ENCODE measurements at places on chromosomes 2 and 18.

DNA sequence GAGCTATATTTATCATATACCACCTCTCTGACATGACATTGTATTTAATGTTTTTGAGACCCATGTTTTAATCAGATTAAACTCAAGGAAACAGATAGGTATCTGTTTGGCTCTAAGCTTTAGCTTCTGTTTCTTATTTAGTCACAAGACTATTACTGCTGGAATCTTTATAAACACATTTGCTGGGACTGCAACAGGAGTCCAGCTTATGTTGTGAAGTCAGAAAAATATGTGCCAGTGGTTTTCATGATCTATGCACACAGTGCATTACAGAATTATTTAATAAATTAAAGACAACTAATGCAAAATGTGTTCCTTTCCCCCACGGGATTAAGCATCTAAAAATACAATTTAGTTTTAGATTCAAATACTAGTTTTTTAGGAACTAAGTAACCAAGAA lies 338.9 kb downstream of the ZEB2 start:
- DNase-seq, result peak; percentile 58

DNA sequence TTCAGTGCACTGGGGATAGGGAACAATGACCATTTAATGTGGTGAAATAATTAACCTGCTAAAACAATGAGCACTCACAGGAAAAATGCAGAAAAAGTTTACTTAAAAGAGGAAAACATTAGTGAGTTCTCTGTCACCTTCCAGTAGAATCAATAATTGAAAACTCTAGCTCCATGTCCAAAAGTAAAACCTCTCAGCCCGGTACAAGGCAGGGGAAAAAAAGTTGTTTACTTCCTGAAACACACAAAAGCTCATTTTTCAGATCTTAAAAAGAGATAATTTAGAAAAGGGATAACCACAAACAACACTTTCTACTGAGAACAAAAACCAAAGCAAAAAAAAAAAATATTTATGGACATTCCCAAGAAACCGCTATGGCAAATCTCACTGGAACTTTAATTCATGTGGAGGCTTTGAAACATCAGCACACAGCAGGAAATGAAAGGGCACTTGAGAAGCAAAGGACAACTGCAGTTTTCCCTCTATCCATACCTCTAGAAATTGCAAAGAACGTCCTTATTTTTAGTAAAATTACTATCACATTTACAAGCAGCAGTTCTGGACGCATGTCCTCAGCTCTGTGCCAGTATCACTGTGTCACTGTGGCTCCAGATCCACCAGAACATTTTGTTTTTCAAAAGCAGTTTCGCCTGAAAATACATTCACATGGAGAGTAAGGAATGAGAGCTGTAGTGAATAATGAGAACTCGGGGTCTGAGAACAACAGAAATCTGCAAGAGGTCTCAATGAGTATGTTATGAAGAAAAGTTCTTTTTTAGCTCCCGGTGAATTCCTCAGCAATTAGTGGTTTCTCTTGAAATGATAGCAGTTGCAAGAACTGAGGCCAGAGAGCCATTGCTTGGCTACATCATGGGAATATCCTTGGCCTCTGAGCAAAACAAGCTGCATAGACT lies 44.7 kb upstream of the DNAH7 start:
- DNase-seq, result peak; percentile 79

DNA sequence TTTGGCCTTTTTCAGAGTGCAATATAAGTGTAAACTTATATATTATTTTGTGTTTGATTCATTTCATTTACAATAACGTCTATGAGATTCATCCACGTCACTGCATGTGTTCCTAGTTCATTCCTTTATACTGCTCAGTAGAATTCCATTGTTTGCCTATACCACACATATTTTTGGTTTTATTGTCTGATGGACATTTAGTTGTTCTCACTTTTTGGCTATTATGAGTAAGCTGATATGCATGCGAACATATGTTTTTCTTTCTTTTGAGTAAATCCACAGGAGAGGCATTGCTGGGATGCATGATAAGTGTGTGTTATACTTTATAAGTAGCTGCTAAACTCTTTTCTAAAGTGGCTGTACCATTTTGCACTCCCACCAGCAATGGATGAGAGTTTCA lies 314.8 kb upstream of the HS6ST1 start:
- DNase-seq, result peak; percentile 93

GRCh38 chr2:233553366-233553765 lies 13.2 kb downstream of the USP40 start:
- no peak for DNase-seq

DNA sequence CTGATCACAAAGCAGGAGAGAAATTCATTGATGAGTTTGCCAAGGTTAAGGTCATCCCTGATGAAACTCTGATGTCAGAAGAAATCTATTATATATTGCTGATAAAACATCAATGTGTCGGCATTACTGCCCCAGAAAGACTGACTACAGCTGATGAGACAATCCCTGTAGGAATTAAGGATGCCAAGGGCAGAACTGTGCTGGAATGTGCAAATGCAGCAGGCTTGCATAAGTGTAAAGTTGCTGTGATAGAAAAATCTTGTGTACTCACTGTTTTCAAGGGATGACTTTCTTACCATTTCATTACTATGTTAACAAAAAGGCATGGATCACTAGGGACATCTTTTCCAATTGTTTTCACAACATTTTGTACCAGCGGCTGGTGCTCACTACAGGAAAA lies 19.7 kb upstream of the MARCO start:
- DNase-seq, result no peak

GRCh38 chr2:75287624-75288316 lies 88.5 kb upstream of the TACR1 start:
- DNase-seq, result no peak

Measured in fibroblast of skin of scalp (primary cell).